ENCODE measurements at places on chromosomes 2 and 18.
A peak's percentile ranks its signal among the peaks of the same experiment; 100 is the strongest.

DNA sequence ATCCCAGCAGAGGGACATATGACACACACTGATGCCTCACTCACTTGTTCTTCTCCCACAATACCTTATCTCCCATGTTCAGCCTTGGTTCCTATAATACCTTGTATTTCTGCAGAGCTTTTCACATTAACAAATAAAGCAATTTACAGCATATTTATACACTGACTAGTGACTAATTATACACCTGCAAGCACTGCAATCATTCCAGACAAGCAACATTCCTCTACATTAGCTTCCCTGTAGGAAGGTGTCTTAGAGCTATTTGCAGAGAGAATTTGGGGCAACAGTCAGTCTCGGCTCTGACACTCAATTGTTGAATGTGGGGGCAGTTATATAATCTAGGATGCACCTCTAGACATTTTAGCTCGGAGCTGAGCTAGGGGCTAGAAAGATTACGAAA is 9.5 kb upstream of the INSIG2 start:
- DNase-seq: no peak

GRCh38 chr2:136211701-136212100 is 93.8 kb upstream of the CXCR4 start:
- no peak for DNase-seq

DNA sequence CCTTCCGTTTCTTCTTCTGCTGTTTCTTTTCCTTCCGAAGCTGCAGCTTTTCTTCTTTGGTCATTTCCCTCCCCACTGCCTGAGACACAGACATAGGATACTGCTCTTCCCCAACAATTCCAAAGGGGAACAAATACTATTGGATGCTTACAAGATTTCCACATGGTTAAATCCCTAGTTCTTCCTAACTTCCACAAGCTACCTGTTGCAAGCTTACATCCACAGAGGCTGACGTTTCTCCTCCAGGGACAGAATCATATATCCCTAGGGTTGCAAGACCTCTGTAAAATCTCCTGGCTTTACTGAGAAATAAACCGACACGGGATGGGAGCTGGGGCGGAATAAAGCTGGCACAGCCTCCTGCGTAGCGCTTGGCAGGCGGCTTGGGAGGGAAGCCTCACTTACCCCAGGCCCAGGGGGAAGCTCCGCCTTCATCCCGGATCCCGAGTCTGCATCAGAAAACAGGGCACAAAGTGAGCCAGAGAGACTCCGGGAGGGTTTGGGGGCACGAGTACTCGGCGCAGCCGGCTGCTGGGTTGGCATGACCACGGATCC is 590 bp downstream of the EIF2B4 start:
- peak; percentile 64 for DNase-seq

DNA sequence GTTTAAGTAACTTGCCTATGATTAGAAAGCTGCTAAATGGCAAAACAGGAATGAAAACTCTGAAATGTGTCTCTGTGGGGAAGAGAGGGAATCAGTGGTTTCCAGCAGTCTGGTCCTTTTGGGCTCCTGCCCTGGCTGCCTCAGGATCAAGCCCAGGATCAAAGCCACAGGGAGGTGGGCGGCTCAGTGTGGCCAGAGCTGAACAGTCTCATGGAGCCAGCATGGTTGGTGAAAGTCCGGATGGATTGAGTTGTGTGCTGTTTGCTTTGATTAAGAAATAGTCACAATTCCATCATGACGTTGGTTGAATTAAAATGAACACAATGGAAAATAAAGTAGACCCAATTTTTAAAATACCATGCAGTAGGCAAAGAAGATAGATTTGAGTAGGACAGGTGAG is 344.2 kb downstream of the LPIN1 start:
- DNase-seq: no peak

DNA sequence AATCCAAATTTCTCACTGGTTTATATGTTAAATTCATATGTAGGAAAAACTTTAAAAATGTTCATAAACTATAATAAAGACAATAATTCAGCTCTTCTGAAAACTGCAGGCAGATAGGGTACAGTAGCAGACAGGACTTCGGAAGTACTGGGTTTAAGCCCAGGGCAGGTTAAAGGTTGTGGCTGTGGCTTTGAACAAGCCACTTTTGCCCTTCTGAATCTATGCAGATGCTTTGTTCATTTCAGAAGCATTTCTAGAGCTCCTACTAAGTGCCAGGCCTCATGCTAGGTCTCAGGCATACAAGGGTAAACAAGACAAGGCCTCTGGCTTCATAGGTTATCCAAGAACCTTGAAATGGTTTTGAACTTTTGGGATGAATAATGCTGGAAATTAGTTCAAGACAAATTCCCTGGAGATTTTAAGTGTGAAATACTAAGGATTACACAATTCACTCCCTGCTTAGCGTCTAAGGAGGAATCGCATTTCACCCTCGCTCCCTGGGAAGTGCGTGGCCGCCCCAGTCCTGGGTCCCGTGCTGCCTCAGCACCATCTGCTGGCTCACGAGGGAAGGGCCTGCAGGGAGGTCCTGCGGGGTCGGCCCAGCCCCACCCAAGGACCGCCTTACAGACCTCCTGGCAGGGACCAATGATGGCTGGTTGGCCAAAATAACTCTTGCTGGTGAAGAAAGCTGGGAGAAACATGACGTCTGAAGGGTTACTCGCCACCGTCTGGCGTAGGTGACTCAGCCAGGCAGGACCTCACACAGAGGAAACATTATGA is 67.7 kb upstream of the L3MBTL4 start:
- peak; percentile 1 for DNase-seq

DNA sequence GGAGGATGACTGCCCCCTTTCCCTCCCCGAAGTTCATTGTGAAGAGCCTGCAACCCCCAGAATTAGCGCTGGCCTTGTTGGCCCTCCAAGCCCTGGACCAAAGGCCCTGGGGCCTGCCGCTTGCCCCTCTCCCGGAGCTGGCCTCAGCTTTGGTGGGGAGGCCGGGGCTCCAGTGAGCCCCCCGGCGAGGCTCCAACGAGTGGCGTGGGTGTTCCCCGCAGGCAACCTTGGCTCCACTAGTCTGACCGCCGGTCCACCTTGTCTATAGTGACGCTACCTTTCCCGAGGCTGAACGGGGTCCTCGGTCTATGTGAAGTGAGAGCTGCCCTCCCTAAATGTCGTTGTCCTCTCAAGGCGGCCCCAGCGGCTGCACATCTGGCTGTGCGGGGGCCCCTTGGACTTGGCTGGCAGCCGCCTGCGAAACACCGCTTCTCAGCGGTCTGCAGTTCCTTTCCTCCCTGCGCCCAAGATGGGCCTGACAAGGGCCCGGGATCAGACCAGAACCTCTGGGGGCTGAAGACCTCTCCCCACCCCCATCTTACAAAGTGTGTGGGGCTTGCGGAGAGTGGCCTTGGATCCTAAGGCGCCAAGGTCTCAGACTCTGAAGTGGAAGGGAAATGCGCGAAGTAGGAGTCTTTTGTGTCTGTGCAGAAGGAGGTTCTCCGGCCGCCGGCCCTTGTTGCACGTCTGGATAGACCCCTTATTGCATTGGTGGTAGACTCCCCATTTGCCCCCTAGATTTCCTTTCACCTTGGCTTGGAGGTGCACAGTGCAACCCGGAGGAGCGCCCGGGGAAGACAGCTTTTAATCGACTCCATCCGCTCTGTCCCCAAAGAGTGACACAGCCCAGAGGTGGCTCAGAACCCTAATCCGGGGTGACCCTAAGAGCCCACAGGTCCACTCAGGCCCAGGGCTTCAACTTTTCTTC is 3.9 kb upstream of the HOXD10 start:
- DNase-seq: no peak

- DNase-seq: no peak
These were observed 275.3 kb downstream of the MTX2 start for GRCh38 chr2:176544557-176544956.

DNA sequence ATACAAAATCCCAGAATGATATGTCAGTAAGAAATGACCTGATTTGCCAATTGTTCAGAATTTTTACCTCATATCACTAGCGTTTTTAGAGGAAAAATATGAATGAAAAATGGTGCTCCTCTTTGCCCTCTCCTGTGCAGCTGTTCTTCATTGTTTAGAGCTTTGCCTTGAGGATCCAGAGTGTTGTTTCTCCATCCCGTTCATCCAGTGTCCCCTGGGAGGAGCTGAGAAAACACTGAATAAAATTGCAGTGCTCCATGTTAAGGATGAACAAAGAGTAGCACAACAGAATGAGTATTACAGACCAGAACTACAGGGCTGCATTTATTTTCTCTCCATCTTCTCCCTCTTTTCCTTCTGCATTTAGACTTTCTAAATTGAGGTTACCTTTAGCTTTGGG is 133.1 kb downstream of the ADCYAP1 start:
- no peak for DNase-seq

DNA sequence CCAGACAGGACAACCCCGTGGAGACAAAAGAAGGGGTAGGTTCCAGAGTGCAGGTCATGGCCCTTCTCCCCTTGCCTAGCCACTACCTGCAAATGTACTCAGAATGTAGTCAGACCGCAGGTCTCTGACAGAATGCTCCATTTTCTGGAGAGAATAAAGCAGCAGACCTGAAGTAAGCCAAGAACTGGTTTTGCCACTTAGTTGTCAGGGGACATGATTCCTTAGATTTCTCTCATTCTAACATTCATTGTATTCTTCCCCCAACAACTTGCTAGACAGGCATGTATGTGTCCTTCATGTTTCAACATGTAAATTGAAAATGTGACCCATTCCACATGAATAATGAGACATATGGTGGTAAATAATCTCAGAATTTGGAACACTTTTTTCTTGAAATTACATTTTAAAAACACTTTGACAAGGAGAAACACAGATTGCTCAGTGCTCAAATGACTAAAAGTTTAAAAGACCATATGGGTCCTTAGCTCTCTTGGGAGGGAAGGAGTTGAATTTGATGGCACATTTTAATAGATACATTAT is 142.4 kb downstream of the CCBE1 start:
- no peak for DNase-seq

- DNase-seq: no peak
These were observed 57.3 kb downstream of the FARSB start for GRCh38 chr2:222598611-222599010.

DNA sequence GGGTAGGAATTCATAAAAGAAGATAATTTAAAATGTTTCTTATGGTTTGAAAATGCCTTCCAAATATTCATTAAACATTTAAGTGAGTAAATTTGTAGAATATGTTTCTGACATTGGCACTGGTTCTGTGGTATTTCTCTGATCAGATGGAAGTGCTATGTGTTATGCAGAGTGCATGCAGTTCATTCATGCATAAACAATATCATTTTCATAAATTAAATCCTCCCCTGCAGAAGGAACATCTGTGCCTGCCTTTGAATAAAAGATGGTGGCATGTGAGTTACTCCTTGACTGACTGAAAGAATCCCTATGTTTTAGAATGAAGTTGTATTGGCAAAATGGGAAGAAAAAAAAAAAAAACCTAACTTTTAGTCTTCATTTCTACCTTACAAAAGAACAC is 5.9 kb downstream of the NEUROD1 start:
- no peak for DNase-seq

DNA sequence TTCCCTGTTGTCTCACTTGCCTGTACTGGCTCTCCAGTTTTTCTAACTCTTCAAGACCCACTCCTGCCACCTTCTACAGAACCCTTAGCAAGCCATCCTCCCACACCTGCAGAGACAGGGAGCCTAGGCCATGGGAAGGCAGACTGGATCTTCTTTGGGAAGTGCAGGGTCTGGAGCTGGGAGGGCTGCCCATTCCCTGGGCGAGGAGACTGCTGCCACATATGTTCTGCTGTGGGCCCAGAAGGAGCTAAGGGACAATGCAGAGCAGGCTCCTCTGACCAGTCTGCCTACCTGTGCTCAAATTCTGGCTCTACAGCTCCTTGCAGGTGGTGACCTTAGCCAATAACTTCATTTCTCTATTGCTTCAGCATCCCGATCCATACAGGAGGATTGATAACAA is 152.1 kb upstream of the CELF4 start:
- DNase-seq: no peak

- DNase-seq: no peak
These were observed 10.8 kb downstream of the STK11IP start for GRCh38 chr2:219608399-219608964.

- no peak for DNase-seq
These were observed 172.6 kb downstream of the PRPF40A start for GRCh38 chr2:152544638-152545037.

GRCh38 chr2:46284260-46284659 is 12.9 kb upstream of the EPAS1 start:
- DNase-seq: no peak

DNA sequence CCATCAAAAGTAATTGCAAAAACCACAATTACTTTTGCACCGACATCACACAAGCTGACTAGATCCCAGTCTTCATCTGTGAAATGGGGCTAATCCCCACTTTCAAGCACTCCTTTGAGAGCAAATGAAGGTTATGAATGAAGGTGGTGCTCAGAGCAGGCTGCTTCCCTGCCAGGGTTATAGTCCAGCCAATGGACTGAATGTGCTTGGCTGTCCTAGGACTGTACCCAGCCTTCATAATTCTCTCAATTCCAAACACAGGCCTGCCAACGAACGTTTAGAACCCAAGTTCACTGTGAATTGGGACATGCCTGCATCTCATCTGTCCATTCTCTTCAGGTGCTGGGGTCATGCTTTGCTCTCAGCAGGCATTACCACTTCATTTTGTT is 27.8 kb upstream of the ICOS start:
- DNase-seq: no peak

DNA sequence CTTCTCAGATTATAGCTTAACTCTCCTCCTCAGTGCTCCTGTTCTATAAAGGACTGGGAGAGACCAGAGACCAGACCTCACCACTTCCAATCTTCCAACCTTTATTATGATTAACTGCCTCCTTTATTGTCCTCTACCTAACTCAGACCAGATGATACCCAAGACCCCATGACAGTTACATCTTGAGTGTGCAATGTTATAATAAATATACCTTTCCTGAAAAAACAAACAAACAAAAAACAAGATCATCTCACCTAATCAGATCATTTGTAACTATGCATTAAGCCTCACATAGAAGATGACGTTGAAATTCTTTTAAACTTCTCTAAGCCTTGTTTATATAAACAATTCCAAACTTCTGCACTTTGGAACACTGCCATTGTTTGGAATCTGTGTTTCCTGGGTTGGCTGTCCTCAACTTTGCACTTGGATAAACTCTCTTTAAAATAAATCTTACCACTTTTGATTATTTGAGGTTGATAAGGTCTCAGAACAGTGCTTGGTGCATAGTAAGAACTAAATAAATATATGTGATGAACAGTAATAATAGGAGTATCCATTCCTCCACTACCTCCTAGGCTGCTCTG is 342.7 kb downstream of the TDRD15 start:
- peak; percentile 81 for DNase-seq

- DNase-seq: no peak
These were observed 56.2 kb downstream of the EFR3B start for GRCh38 chr2:25098056-25098455.

- no peak for DNase-seq
These were observed 40.1 kb downstream of the MTCL1 start for GRCh38 chr18:8745355-8746014.

DNA sequence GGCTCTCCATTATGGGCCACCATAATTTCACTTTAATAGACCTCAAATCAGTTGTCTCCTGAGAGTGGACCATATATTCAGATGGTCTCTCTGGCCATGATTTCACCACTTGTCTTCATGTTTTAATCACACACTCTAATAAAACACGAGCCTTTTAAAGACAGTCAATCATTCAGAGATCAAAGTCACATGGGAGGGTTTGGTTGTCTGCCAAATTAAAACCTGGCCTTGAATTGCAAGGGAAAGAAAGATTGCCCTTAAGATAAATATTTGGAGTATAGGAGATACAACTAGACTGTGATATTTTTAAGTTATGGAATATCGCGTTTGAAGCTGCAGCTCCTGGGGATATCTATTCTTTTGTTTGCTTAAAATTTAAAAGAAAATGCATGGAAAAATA is 377.8 kb upstream of the DDX18 start:
- DNase-seq: no peak

All from M059J (cell line).